MCF 10A (cell line): ENCODE measurements at places on chromosomes 4 and X.

GRCh38 chr4:139682741-139683151, 17.1 kb downstream of the MGST2 start:
- DNase-seq, result no peak

DNA sequence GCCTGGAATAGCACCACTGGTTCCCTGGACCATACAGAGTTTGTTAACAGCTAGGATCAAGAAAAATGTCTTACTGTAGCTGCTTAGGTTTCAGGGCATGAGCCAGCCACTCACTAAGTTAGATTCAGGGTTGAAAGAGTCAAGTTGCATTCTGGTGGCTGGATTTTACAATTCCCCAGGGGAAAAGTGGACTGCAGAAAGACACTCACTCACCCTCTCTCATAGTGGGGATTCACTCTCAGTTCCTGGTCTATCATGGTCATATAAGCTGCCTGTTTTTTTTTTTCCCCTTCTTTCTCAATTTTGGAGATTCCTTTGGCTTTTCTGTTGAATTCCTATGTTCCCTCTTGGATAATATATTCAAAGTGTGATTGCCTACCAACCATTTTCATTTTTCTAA, 744.2 kb upstream of the GRIA3 start:
- no peak for DNase-seq

- DNase-seq, result no peak
These were observed 129.9 kb upstream of the ADGRL3 start for GRCh38 chr4:61070269-61070668.

GRCh38 chr4:113810906-113811305, 49.4 kb upstream of the CAMK2D start:
- DNase-seq, result peak; percentile 38

DNA sequence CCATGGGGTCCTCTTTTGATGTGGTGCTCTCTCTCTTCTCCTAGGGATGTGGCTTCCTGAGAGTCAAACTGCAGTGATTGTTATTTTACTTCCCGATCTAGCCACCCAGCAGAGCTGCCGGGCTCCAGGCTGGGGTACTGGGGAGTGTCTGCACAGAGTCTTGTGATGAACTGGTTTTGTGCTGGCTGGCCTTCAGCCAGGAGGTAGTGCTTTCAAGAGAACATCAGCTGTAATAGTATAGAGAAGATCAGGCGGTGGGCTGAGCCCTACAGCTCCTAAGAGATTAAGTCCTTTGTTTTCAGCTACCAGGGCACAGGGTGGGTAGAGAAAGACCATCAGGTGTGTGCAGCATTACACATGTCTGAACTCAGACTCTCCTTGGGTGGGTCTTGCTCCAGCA, 59.0 kb upstream of the AGTR2 start:
- no peak for DNase-seq

DNA sequence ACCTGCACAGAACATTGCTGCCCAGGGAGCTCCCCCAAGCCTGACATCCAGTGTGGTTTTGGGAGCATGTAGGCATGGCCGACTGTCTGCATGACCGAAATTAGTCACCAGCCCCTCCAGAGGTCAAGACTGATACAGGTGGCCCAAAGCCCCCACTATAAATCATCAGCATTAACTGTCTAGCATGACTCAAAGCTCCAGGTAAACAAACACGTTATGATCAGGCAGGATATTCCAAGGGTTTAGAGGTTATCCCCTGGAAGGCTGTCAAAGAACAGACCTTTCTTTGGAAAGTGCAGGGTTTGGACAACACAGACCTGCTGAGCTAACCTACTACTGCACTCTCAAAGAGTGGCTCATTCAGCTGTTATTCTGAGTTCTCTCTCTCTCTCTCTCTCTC, 2.1 kb upstream of the FAM9A start:
- no peak for DNase-seq

DNA sequence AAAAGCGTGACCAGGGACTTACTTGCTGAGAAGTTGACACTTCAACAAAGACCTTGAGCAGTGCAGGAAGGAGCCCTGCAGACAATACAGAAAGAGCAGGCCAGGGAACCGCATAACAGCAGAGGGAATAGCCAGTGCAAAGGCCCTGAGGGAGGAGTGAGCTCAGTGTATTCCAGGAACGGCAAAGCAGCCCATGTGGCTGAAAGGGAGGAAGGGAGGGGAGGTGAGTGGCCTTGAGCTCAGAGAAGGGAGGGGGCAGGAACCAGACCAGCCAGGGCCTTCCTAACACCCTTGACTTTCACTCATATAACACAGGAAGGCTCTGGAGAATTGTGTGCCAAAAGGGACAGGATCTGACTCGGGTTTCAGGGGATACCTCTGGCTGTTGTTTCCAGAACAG, 112.2 kb downstream of the BCOR start:
- DNase-seq, result no peak

DNA sequence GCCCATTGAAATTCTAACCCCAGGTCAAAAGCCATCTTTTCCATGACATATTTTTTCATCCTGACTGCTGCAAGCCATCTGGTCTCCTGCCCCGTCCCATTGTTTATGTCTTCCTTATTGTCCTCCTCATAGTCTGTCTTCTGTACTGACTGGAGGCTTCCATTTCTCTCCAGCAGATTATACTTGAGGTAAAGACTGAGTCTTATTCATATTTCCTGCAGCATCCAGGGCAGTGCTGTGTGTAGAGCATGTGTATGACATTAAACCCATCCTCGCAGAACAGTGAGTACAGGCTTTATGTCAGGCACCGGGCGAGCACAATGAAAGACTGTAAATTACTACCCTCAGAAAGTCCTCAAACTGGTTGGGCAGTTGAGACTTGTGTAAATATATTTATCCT, 275.1 kb downstream of the C4orf33 start:
- no peak for DNase-seq

DNA sequence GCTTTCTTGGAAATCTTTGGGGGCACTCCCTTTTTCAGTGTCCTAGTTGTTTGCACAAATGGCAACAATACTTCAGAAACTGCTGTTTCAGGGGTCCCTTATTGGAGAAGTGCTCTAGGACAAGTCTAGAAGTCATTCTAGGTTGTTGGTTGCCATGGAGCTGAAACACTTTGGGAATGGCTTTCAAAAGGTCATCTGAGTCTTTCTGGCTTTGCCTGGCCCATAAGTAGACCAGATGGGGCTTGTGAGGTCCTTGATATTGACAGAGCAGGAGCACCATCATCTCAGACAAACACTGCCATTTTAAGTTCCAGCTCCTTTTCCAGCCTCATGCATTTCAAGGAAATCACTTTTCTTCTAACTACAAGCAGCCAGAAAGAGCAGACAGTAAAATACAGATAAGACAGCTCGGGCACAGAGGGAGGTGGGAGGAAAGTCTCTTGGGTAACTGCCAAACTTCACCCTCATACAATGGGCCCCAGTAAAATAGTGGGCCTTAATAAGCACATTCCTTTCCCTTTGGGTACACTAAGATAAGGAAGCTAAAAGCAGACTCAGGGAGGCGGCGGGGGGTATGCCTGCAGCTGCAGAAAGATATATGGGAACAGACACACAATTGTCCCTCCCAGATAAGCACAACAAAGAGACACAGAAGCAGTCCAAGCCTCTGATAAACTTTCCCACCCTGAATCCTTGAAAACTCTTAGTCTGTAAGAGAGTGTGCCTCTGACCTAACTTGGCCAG, 8.5 kb upstream of the NXF3 start:
- DNase-seq, result no peak

DNA sequence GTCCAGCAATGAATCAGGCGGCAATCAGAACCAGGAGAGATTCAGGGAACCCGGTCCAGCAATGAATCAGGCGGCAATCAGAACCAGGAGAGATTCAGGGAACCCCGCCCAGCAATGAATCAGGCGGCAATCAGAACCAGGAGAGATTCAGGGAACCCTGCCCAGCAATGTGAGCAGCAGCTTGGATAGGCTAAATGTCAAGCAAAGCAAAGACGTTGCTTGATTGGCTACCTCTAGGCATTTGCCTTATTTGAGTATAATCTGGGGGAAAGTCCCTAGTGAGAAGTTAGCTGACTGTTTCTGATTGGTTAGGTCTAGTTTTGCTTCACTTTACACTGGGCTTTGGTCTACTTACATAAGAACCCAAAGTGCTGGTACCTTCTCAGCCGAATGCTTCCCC, 1212.2 kb upstream of the TENM3 start:
- DNase-seq, result peak; percentile 57

DNA sequence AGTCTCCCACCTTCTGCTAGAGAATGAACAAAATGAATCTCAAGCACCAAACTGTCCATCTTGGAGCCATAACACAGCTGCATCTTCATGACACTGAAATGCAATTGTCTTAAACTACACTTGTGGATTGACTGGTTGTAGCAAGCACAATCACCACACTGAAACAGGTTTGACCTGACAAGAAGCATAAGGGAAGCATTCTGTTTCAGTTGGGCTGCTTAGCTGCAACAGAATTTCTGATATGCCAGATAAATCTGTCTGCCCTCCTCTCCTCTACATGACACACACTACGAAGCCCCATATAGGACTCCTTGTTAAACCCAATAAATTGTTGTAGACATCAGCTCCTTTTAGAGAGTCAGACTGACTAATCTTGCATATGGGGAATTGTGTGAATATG, 101.8 kb upstream of the NPY2R start:
- DNase-seq, result no peak

- peak; percentile 17 for DNase-seq
These were observed 56.9 kb downstream of the NSG1 start for GRCh38 chr4:4443821-4444220.

- peak; percentile 4 for DNase-seq
These were observed 177.3 kb upstream of the ETNPPL start for GRCh38 chr4:108940149-108940548.

GRCh38 chrX:75115707-75116413, 40.2 kb downstream of the ABCB7 start:
- no peak for DNase-seq

DNA sequence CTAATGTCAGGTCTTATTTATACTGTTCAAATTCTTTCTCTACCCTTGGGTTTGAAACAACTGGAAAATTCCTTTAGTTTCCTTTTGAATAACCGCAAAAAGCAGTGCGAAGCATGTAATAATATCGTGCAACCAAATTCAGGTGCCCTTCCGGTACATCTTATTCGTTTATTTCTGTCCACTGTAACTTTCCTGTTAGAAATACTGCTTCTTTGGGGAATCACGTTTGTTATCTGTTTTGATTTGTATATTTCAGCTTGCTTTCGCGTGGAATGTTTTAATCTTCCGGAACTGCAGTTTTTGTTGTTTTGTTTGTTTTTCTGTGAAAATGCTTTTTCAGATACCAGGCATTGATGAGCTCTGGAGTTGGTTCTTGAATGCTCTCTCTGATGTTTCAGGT, 85.7 kb upstream of the HPRT1 start:
- DNase-seq, result peak; percentile 27

GRCh38 chrX:129759576-129760061, 20.1 kb upstream of the SASH3 start:
- DNase-seq, result peak; percentile 23

- no peak for DNase-seq
These were observed 23.9 kb upstream of the CENPU start for GRCh38 chr4:184757810-184758209.

- no peak for DNase-seq
These were observed 14.8 kb downstream of the ARHGEF6 start for GRCh38 chrX:136765821-136766356.

DNA sequence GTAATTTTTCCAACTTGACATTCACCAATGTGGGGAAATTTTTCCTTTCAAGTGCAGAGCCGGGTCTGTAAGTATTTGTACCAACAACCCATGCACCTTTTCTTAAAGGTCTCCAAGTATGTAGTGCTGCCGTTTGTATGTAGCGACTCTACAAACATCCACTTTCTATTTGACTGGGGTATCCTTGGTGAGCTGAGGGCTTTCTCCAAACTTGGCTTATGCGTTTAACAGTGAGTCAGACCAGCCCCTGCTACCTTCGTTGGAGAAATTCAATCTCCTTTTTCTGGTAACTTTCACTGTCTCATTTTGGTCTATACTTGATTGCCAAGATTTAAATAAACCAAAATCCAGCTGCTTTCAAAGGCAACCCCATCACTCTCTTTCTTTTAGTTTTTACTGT, 34.9 kb downstream of the MGST2 start:
- no peak for DNase-seq

GRCh38 chr4:6175426-6175825, 24.9 kb downstream of the JAKMIP1 start:
- no peak for DNase-seq
